Stimulated activated CD8-positive, alpha-beta memory T cell treated with anti-CD3 and anti-CD28 coated beads, Interleukin-4, amount 100 ng/mL, for 24 hours (primary cell): ENCODE measurements at places on chromosomes 2 and 18.

GRCh38 chr2:202115479-202115971 lies 42.5 kb downstream of the KIAA2012 start:
- no peak for DNase-seq

DNA sequence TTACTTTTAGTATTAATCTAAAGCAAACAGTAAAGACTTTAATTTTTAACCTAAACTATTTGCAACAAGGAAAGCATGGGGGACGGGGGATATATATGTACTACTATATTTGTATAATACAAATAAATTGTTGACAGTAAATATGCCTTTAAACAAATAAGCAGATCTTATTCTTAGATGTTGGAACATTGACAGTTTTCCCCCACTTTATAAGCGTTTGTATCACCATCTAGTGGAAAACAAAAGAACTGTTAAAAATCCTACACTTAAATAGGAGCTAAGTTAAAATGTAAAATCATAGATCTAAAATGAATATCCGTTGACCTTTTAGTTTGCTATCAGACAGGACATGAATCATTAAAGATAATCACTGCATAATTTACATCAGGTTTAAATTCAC lies 50.0 kb downstream of the RBBP8 start:
- no peak for DNase-seq

GRCh38 chr2:192206399-192206798 lies 11.7 kb upstream of the TMEFF2 start:
- no peak for DNase-seq

DNA sequence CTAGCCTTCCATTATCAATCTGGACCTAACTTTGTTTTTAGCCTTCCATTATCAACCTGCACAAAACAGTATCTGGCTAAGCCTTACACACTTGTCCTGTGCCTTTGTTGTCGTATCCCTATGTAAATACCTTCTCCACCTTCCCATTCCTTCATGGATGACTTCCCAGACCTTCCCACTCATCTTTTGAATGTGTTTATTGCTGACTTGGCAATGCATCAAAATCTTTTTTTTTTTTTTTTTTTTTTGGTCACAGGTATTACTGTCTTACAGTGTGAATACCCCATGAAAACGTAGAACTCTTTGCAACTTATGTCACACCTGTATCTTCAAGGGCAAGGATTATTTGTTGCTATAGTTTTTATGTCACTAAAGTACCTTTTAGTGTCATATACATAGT lies 25.7 kb downstream of the RPE start:
- DNase-seq, result no peak

GRCh38 chr18:23114911-23115310 lies 20.4 kb upstream of the CABLES1 start:
- DNase-seq, result no peak

GRCh38 chr2:120797421-120798221 lies 62.0 kb downstream of the GLI2 start:
- no peak for DNase-seq

GRCh38 chr18:59659508-59660170 lies 37.6 kb downstream of the CCBE1 start:
- DNase-seq, result no peak

- DNase-seq, result no peak
These were observed 21.9 kb downstream of the ST6GAL2 start for GRCh38 chr2:106864051-106864450.

- DNase-seq, result no peak
These were observed 38.1 kb downstream of the AFTPH start for GRCh38 chr2:64562148-64562784.

GRCh38 chr2:45910473-45911060 lies 259.1 kb downstream of the PRKCE start:
- DNase-seq, result no peak

- no peak for DNase-seq
These were observed 35.9 kb downstream of the NCK2 start for GRCh38 chr2:105780606-105781005.

DNA sequence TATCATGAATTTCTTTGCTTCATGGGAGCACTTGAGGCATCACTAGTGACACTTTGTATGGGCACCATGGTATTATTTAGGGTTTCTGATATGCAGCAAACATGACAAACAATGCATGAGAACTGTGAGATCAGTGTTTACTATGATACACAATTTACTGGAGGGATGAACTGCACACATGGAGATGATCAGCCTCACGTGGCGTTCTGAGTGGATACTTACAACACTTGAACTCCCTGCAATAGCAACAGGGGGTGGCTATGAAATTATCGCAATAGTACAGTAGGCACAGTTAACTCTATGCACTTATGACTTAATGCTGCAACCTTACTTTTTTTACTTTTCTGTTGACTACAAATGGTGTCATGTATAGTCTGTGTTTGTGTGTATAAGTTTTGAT lies 18.5 kb upstream of the UGT1A8 start:
- DNase-seq, result no peak

GRCh38 chr2:43276962-43277391 lies 50.6 kb upstream of the ZFP36L2 start:
- no peak for DNase-seq

- DNase-seq, result no peak
These were observed 49.1 kb downstream of the CLIP4 start for GRCh38 chr2:29164091-29164846.

DNA sequence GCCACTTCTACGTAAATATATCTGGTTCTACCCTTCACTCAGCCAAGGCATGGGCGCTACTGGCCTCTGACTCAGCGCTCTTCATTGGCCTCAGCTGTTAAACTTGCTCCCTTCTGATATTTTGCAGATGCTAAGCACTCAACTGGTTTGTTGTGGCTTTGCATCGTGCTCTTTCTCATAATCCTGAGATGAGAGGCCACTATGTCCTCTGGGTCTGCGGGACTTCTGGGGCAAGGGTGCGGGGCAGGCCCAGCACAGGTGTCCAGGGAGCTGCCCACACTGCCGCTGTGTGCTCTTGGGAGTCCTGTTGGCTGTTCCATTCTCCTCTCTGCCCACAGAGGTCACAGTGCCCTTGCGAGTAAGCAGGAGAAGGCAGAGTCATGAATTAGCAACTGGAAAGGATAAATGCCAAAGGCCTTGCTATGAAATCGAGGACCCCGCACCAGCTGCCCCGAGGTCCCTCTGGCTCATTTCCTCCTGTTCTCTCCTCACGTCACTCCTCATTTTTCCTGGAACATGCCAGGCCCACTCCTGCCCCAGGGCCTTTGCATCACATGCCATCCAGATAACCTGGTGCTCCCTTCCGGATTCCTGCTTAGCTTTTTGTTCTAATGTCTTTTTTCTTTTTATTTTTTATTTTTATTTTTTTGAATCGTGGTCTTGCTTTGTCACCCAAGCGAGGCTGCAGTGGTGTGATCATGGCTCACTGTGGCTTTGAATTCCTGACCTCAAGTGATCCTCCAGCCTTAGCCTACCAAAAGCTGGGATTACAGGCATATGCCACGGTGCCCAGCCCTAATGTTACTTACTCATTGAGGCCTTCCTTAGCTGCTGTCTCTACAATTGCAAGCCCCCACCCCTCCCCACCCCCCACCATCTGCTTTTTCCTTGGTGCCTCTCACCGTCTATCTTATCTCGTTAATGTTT lies 34.9 kb upstream of the MAT2A start:
- no peak for DNase-seq

GRCh38 chr2:216006164-216006663 lies 7.1 kb downstream of the MREG start:
- DNase-seq, result peak; percentile 21

GRCh38 chr2:30380824-30381223 lies 66.2 kb upstream of the LCLAT1 start:
- no peak for DNase-seq

GRCh38 chr2:173149491-173149890 lies 73.8 kb downstream of the MAP3K20 start:
- peak; percentile 35 for DNase-seq

DNA sequence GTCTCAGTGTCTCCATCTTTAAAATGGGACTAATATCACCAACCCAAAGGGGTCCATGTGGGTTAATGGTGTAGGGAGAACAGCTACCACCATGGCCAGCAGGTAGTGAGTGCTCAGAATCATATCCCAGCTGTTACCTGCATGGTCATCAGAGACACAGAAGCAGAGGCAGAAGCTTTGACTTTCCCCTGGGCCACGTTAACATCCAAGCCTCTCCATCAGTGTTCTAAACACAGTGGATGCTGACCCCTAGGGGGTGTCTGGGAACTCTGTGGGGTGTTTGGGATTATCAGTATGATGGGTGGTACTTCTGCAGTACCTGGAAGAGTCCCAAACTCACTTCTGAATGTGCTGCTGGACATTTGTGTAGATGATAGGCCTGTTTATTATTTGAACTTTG lies 93.6 kb downstream of the GYPC start:
- no peak for DNase-seq

DNA sequence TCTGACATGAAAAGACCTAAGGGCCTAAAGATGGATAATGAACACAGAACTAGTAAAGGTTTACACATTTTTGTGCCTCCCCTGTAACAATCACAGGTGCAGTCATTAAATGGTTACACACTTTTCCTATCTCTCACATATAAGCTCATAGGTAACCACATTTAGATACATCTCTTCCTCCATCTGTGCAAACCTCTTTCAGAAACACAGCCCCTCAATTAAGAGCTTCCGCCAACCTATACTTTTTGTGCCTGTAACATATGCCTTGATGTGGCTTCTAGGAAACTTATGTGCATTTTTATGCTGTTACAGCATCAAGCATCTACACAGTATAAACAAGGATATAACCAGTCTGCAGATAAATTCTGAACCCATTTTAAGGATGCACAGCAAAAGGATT lies 643.3 kb downstream of the BCL11A start:
- DNase-seq, result no peak

DNA sequence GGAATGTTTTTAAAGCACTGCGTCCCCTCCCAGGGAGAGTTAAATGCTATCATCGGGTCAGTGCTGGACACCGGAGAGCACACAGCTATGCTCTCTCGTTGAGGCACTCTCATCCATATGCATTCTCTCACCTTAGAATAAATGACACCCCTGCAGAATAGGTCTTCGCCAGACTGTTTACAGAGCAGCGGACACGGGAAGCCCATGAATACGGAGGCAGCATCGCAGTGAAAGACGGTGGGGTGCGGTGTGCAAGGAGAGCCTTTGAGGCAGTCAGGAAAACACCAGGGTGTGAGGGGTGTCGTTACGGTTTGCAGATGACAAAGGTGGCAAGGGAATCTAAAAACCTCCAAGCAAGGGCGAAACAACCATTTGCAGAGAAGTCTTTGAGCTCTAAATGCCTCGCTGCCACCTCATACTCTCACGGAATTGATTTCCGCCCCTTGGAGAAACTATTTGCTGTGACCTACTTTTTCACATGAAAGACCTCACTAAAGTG lies 169.2 kb upstream of the FHL2 start:
- DNase-seq, result no peak

DNA sequence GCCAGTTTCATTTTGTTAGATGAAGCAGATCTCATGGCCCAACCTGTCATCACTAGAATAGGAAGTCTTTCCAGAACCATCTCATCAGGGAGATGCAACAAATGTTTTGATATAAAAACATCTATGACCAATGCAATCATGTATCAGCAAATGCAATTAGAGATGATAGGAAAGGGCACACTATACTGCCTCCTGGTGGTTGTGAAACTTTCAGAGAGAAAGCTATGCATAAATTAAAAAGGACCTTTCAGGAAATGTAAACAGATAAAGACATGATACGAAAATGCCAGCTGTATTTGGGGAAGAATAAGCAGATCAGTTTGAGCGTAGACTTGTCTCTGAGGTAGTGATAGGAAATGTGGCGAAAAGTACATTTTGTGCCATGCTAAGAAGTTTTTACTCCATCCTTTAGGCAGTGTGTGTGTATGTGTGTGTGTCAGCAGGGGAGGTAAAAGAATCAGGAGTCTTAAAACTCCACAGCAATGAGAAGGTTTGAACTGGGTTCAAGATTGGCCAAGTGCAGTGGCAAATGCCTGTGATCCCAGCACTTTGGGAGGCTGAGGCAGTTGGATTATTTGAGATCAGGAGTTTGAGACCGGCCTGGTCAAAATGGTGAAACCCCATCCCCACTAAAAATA lies 479.3 kb downstream of the CPS1 start:
- no peak for DNase-seq

DNA sequence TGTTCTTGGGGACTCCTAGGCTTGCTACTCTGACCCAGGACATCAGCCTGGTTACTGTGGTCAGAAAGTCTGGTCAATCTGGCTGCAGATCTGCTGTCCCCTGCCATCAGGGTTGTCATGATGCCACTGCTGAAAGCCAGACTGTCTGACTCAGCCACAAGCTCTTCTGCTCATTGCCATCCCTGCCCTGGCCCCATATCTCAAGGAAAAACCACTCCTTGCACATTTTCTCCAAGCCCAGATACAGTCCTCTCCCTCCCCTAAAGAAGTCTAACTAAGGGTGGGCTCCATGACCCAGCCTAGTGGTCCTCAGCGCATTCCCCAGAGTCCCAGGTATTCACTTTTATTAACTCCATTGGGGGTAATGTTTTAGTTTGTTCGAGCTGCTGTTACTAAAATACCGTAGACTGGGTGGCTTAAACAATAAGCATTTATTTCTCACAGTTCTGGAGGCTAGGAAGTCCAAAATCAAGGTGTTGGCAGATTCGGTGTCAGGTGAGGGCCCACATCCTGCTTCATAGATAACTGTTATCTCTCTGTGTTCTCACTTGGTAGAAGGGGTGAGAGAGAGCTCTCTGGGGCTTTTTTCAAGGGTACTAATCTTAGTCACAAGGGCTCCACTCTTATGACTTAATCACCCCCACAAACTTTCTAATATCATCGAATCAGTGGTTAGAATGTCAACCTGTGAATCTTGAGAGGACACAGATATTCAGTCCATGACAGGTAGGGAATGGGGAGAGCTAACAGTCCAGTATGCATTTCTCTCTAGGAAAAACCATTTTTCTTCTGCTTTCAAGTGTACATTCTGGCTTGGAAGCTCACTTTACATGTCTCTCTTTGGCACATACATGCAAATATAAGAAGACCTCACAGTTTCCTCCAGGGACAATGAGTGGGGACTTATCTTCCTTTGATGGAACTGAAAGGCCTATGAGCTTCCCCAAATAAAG lies 94.8 kb upstream of the CXCR4 start:
- no peak for DNase-seq

DNA sequence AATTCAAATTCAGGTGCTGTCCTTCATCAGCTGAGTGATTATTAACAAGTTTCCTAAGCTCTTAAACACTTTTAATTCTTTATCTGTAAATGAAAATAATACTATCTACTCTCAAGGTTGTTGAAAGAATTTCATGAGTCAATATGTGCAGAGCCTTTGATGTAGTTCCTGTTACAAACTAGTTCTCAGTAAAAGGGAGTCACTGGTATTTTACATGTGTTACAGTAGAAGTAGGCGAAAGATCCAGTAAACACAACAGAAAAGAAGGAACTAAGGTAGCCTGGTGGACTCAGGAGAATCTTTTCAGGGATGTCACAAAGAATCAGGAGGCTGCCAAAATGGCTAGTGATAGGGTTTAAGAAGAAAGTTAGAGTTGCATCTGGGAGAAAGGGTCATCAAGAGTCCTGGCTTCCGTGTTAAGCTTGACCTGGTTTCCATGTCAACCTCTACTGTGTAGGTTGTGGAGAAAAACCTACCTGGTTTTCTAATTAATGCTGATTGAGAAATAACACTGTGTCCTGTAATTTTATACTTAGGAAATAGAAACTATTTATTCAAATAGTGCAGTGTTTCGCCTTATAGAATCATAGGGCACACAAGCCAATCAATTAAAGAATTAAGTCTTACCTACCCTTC lies 58.3 kb upstream of the TRIB2 start:
- DNase-seq, result no peak
